ENCODE measurements at places on chromosomes 2 and 18.

- no peak for DNase-seq
Observed at GRCh38 chr2:201021914-201022313, 49.6 kb downstream of the HYCC2 start.

GRCh38 chr2:150062416-150062815 is 425.1 kb downstream of the RND3 start:
- no peak for DNase-seq

DNA sequence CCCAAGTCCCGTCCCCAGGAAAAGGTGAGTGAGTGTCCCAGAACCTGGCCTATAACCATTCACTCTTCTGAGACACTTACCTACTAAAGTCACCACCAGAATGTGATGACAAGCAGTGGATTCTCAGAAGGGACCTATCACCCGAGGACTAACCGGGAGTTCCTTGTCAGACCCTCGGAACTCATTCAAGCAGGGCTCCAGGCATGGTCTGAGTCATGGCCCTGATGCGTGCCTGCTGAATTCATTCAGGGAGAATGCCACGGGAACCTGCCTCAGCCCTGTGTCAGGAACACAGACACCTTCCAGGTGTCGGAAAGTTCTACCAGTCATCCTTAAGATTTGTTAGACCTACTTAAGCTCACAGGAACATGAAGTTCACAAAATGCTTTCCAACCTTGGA is 29.8 kb downstream of the ALPK2 start:
- DNase-seq, result peak; percentile 51

GRCh38 chr2:217160103-217160743 is 300.4 kb upstream of the TNP1 start:
- no peak for DNase-seq

DNA sequence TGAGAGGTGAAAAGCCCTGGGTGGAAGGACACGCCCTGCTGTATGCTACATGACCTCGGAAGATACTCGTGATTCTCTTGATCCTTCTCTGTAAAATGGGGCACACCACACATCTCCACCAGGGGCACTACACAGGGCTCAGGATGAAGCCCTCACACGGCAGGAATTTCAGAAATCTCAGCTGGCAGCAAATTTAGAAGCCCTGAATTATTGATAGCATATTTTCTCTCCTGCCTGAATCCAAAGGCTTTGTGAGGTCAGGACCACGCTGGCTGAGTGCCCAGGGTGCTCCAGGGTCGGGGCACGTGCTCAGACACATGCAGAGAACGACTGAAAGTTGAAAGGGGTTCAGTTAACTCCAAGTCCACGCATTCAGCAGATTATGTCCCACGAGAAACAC is 42.1 kb upstream of the GALR1 start:
- peak; percentile 66 for DNase-seq

- no peak for DNase-seq
Observed at GRCh38 chr2:223758131-223758840, 79.1 kb downstream of the AP1S3 start.

DNA sequence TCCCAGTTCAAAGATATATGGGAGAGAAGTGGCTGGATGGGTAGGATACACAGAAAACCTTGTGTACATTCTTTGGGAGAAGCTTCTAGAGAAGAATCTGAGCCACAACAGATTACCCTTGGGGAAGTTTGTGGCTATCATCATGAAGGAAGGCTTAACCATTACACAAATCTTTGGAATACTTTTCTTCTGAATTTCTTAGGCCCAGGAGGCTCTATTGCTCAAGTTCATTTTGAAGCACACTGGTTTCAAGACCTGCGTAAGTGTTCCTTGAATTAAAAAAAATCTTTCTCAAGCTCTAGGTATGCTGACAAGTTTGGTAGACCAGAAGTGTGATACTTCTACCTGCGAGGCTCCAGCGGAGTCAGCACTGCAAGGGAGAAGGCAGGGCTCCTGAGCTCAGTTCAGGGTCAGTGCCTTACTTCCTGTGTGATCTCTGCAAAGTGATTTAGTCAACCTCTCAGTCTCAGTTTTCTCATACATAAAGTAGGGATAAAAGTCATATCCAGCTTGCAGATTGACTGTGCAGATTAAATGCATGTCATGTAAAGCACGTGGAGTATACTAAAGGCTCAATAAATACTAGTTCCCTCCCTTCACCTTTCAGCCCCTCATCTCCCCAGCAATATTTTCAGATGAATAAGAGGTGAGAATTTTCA is 438.6 kb downstream of the DLGAP1 start:
- no peak for DNase-seq

GRCh38 chr2:181306785-181307184 is 150.4 kb upstream of the ITGA4 start:
- no peak for DNase-seq

- peak; percentile 9 for DNase-seq
Observed at GRCh38 chr18:9697121-9697520, 11.0 kb upstream of the RAB31 start.

GRCh38 chr2:11661891-11662435 is 8.0 kb downstream of the NTSR2 start:
- DNase-seq, result no peak

- no peak for DNase-seq
Observed at GRCh38 chr18:24262087-24262486, 123.2 kb downstream of the CABYR start.

DNA sequence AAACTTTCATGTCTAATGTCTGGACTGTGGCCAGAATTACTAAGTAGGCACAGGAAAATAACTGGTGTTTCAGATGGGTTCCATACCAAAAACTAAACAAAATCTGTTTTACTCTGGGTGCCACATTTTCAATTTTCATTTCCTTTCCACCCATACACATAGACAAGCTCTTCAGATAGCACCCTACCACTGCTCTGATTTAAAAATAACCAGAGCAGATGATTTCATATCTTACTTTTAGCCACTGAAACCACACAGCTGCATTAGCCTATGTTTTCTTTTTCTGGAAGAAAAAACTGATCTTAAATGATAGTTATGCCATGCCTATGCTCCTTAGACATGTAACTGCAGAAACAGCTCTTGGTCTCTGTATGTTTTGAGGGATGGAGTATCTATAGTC is 647.6 kb downstream of the CPS1 start:
- no peak for DNase-seq

DNA sequence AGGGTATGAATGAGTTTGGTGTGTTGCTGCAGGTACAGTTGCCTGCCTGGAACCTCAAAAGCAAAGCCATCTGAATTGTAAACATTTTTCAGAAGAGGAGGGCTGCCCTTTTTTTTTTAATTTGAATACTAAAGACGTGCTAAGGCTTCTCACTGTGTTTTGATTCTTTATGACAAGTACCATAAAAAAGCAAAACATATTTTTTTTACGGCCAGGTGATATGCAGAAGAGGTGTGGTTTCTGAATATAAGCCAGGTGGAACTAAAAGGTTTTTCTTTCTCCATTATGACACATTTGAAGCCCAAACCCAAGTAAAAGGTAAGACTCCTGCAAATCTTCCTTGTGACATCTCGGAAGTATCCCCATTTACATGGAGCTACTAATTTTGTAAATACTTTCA is 246.3 kb downstream of the IRS1 start:
- no peak for DNase-seq

DNA sequence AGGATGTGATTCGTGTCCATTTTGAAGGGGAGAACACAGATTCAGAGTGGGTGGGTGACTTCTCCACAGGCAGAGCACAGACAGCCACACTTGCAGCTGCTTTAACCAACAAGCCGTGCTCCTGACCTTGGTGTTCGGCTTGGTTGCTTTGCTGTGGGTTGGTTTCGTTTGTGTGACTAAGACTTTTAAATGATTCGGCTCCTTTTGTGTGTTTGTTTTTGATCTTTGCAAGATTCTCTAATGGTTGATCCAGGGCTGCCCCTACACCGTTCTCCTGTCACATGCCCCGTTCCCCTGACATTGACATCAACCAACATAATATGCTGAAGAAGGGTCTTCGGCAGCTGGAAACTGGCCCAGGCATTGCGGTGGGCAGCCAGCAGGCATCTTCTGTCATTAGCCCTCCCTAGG is 95.9 kb upstream of the MBOAT2 start:
- DNase-seq, result no peak

DNA sequence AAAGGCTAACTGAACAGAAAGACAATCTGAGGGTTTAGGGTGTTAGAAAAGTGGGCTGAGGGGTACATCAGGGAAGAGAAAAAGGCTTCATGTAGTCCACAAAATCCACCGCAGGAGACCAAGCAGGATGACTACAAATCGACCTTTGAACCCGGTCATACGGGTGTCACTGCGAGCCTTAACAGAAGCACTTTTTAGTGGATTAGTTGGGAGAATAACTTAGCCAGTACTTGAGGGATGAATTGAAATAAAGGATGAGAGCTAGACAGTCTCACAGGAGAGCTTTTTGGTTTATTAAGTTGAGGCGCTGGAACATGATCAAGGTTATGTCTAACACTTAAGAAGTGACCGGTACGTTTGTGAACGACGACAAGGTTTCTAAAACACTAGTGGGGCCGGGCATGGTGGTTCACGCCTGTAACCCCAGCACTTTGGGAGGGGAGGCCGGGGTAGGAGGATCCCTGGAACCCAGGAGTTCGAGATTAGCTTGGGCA is 217.7 kb downstream of the MCFD2 start:
- no peak for DNase-seq

- DNase-seq, result no peak
Observed at GRCh38 chr2:204657024-204657423, 111.7 kb downstream of the PARD3B start.

DNA sequence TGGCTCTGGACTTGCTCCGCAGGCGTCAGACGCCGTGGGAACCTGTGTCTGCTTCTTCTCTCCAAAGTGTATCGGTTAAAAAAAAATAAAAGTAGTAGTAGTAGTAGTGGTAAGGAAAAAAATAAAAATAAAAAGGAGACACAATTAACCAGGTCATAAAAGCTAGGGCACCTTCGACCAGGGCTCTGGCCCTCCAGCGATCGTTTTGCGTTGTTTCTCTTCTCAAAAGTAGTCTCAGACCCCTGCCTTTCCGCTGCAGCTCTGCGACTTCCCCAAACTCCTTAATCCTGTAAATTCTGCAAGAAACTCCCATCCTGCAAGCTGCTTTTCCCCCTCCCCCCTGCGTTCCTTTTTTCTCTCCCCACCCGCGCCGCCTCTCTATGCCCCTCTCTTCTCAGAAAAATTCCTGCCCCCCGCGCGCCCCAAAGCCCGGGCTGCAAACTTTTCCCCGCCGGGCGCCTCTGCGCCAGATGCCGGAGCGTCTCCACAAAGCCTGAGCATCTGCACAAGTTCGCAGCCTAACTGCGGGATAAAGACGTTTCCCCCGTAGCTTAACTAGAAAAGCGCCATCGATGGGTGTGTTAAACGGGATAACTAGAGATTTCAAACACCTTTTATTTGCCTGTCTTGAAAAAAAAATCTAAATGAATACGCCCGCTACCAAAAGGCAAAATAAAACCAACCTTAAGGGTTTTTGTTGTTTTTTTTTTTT is 1.8 kb upstream of the SALL3 start:
- no peak for DNase-seq

DNA sequence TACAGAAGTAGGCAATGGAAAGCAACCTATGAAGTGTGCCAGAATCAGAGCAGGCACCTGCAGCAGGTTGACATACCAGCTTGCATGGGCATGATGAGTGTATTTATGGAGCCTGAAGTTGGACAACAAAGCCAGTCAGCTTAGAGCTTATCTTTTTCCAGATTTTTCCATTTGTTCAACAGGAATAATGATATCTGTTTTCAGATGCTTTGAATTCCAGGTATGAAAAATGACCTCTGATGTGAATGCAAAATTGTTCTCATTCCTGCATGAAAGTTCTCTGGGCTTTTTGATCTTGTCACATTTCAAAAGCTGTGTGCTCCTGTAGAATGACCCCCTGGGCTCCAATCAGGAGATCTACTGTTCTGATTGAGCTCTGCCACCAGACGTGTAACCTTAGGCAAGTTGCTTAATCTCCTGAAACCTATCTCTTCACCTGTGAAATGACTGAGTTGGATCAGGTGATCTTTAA is 38.2 kb upstream of the VIT start:
- DNase-seq, result no peak

DNA sequence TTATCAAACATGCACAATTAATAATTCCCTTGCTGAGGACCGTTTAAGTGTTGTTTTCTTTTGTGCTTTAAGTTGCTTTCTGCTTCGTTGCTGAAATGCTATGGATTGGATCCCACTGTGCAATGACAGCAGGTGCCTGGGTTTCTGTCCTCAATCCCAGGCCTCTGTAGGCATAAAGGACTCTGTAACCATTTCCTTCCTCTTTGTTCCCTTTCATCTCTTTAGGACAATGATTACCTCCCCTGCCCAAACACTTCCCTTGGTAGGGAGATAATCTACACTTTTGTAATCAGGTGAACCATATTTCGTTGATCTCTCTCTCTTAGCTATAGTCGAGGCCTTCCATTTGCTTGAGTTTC is 58.6 kb upstream of the LYPD6B start:
- no peak for DNase-seq

- no peak for DNase-seq
Observed at GRCh38 chr2:113806217-113806913, 49.9 kb upstream of the SLC35F5 start.

DNA sequence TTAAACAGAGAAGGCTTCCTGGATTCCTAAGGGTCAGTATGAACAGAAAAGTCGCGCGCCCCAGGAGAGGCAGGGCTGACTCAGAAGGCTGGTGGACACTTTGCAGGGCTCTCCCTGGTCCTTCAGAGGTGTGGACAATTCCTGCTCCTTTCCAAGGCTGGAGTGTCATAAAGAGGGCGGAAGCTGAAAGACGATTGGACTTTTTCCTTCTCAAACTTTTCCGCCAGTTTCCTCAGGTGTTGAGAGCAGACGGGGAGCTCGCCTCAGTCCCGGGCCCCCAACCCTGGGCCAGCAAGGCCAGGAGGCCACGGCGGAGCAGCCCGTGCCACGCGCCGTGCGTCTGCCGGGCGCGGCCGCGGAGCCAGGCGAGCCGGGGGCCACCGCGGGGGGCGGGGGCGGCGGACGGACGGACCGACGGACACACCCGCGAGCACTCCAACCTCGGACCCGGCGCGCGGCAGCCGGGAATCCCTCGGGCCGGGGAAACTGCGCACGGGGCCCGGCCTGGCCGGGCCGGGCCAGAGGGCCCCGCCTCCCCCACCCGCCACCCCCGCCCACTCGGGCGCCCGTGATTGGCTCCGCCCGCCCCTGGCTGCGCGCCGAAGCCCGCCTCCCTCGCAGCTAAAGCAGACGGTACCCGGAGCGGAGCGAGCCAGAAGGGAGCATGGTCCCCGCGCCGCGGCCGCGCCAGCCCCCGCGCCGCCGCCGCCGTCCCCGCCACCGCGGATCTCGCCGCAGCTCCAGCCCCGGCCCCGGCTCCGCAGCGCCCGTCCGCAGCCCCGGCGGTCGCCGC is at the start of gene KLHL29:
KLHL29 (plus strand) TSS at position 629 of the 793 bp plus-strand sequence. CDS start 177,018 bp downstream, outside the sequence.
- DNase-seq, result peak; percentile 85

GRCh38 chr18:35971661-35972196 is 750 bp upstream of the RMP24 start:
- no peak for DNase-seq

DNA sequence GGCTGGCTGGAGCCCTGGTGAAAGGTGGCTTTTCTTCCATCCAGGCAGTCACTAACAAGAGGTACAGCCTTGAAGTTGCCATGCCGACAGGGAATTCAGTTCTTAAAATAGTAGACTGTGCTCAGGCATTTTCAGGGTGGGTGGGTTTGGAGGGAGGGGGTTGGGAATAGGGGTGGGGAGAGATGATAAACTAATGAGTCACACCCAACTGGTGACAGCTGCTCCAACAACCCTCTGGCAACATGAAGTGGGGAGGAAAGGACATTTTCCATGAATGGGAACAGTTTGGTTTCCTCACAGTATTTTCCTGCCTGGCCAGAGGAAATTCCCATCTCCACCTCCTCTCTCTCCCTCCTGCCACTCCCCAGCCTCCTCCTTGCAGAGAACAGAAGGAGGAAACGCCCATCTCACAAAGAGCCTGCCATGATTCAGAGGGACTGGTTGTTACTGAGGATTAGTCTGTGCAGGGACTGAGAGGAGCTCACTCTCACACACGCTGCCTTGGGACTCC is 113.0 kb upstream of the SLC1A4 start:
- DNase-seq, result no peak

Data from activated CD8-positive, alpha-beta memory T cell treated with anti-CD3 and anti-CD28 coated beads for 24 hours (primary cell).